ENCODE measurements at places on chromosomes 4 and X. TPM values are rescaled to one million over a fixed set of nuclear protein-coding genes. Genes with fewer than 3 reads are reported as not detected.

Gene MAGEE2
- total RNA-seq = not detected

Gene TSC22D3
- total RNA-seq = 10.7 TPM

Gene VCX3B
- not detected for total RNA-seq

Gene IL2RG
- total RNA-seq = not detected

Gene DMP1
- not detected for total RNA-seq

Gene ABLIM2
- 4.2 TPM for total RNA-seq

Gene GAB3
- total RNA-seq = 4.1 TPM

Gene ADH1B
- total RNA-seq = 4,233 TPM

Gene TBX22
- total RNA-seq = not detected

Gene PRAF2
- 8.0 TPM for total RNA-seq

Gene PWWP3B
- total RNA-seq = 0.06 TPM

All from aortic smooth muscle cell (primary cell).